Stimulated activated CD4-positive, alpha-beta T cell treated with anti-CD3 and anti-CD28 coated beads, Interleukin-1b, Interleukin-23, amount 100 ng/mL, for 4 hours (primary cell): ENCODE measurements at places on chromosomes 5 and 9.

DNA sequence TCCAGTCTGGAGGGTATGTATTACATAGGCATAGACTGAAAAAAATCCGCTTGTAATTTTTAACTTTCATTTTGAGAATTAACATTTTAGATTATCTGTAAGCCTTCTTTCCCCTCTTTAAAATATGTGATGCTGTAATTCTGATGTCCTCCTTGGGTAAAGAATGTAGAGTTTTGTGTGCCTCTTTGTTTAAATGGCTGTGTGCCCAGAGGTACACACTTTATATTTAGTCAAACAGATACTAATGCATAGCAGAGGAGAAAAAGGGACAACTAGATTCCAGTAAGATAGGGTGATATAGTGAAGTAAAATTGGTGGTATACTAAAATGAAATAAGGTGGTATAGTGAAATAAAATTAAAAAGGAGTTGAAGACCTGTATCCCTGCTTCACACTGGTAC lies 1.3 kb downstream of the FBXO38 start:
- DNase-seq = no peak

- DNase-seq = no peak
Measured at GRCh38 chr5:81450940-81451339, 57.0 kb upstream of the ACOT12 start.

DNA sequence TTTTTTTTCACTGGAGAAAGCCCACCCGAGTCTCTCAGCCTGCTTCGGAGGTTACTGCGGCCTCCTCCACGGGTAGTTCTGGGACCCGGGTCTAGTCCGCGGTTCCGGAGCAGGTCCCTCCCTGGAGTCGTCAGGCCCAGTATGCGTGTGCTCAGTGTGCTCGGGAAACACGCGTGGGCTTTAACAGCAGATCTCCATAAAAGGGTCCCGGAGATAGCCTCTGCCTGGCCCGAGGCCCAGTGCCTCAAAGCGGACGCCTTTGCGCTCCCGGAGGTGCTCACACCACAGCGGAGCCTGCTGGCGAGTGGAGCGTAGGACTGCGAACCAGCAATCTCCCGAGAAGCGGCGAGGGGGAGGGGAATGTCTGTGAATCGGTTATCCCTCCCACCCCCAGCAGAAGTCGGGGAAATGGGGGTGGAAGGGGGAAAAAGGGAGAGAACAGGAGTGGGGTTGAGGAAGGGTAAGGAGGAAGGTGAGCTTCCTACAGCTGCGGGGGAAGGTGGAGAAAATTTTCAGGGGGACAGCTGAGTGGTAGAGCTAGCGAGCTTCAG lies 28.7 kb downstream of the CDKN2A start:
- DNase-seq = no peak

- DNase-seq = no peak
Measured at GRCh38 chr5:93158841-93159240, 422.2 kb downstream of the NR2F1-AS1 start.

DNA sequence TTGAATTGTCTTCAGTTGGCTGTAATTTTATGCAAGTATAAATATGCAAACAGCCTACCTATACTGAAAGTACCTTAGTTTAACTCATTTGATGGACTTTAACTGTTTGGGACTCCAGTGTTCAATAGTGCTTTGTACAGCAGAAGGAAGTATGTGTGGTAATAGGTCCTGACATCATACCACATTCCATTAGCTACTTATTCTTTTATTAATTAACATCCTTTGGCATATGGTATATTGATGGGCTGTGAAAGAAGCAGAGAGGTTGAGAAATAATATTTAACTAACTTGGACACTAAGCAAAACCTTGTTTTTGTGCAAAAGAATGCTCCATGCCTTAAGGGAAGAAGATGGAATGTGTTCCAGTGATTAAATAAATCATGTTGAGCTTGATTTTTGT lies 97.6 kb upstream of the SEMA6A start:
- no peak for DNase-seq

DNA sequence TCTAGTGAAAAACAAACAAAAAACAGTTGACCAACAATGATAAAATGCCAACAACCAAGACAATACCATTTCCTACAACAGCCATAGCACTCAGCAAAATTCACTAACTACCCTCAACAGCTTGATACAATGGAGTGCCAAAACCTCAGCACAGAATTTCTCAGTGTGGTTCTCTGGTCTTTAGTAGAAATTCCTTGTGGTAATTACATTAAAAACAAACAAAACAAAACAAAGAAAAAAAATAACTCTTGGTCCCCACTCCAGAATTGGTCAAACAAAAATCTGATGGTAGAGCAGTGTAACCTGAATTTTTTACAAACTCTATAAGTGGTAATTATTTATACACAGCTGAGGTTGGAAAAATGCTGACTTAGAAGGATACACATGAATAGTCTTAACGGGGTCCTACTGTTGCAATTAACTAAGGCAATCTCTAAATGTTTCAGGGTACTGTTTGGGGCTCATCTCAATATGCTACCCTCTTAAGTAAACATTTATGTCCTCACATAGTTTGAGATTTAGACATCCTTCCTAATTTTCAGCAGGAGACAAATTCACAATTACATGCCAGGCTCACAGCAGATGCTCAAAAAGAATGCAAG lies 13.8 kb downstream of the CSNK1A1 start:
- DNase-seq = no peak

- no peak for DNase-seq
Measured at GRCh38 chr9:125867751-125868415, 120.7 kb downstream of the PBX3 start.

- DNase-seq = no peak
Measured at GRCh38 chr5:76216748-76217147, 133.6 kb downstream of the SV2C start.

DNA sequence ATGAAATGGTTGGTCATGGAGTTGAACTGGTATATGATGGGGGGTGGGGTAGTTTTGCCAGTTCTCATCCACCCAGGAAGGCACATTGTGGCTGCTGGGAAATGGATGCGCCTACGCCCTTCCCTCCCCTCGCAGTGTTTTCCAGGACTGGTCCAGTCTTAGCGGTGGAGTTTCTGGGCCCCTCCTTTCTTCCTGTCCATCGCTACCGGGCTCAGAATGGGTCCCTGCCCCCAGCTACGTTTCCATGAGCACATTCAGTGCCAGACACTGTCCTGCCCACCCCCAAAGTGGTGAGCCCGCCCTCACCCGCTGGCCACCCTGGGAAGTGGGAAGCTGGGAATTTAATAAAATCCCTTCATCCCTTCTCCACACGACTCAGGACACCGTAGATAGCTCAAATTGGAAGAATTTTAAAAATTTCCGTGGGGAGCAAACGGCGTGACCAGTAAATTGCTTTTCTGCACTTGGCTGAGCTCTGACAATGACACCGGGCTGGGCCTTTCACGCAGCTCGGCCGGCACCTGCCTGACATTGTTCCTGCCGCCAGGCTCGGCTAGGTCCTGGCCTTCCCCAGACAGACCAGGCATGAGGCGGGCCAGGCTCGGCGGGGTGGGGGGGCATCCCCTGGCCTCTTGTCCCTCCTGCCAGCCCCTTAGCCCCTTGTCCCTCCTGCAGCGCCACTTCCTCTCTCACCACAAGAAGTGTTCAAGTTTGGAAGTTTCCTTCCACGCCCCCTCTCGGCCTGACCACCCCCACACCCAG lies 3.6 kb downstream of the FGF18 start:
- DNase-seq = no peak

DNA sequence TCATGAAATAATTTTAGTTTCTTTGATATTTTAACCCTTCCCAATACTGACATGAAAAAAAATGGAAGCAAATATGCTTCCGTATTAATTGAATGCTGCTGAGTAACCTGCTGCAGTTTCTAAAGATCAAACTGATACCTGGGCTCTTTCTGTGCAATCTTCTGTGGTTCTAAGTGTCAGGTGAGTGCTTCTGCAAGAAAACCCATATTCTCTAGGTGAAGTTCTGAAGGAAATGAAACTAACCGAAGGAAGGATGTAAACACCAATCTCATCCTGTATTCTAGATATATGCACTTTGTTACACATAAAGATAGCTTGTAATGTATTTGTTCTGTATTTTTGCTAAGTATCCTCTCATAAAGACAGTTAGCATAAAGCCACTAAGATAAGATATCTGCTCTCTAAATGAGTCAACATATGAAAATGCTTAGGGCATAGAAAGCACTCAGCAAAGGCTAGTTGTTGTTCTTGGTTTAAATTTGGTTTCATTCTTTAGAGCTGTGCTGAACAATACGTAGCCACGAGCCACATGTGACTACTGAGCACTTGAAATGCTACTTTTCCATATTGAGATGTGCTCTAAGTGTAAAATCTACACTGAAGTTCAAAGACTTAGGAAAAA lies 52.0 kb downstream of the ITGA2 start:
- DNase-seq = no peak

GRCh38 chr5:136232316-136232715 lies 39.4 kb upstream of the SMIM32 start:
- DNase-seq = no peak

GRCh38 chr9:128048663-128049062 lies 18.5 kb downstream of the NAIF1 start:
- DNase-seq = no peak
